EH (cell line): ENCODE measurements at places on chromosomes 3 and 15.

DNA sequence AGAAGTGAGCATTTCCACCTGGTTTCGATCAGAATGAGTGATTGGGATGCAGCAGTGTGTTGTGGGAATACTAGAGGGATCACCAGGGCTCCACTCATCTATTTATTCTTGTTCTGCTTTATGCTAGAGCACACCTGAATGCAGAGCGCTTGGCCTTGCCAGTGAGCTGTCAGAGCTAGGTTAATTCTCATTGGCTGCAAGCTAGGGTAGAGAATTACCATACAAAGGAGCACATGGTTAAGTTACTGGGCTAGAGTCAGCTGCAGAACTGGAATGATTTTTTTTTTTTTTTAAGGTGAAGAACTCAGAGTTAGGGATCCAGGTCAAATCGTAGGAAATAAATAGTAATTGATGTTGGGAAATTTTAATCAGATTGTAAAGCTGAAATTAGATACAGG is 8.8 kb downstream of the EIF2AK4 start:
- DNase-seq, result no peak

GRCh38 chr3:133588784-133589465 is 15.4 kb downstream of the CDV3 start:
- DNase-seq, result no peak

DNA sequence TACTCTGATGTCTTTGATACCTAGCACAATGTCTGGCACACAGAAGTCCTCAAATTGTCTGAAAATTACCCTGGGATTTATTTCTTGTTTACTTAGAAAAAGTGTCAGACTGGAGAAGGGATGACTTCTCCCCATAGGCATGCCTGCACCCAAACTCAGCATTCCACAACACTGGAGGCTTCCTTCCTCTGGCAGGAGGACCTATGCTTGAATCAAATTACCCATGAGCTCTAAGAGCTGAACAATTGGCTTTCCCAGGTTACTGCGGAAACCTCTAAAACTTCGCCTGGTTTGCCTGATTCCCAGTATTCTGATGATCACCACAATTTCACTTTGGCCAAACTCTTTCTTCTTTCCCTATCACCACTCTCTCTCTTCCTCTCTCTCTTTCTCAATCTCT is 217.4 kb downstream of the DIPK2A start:
- peak; percentile 16 for DNase-seq

DNA sequence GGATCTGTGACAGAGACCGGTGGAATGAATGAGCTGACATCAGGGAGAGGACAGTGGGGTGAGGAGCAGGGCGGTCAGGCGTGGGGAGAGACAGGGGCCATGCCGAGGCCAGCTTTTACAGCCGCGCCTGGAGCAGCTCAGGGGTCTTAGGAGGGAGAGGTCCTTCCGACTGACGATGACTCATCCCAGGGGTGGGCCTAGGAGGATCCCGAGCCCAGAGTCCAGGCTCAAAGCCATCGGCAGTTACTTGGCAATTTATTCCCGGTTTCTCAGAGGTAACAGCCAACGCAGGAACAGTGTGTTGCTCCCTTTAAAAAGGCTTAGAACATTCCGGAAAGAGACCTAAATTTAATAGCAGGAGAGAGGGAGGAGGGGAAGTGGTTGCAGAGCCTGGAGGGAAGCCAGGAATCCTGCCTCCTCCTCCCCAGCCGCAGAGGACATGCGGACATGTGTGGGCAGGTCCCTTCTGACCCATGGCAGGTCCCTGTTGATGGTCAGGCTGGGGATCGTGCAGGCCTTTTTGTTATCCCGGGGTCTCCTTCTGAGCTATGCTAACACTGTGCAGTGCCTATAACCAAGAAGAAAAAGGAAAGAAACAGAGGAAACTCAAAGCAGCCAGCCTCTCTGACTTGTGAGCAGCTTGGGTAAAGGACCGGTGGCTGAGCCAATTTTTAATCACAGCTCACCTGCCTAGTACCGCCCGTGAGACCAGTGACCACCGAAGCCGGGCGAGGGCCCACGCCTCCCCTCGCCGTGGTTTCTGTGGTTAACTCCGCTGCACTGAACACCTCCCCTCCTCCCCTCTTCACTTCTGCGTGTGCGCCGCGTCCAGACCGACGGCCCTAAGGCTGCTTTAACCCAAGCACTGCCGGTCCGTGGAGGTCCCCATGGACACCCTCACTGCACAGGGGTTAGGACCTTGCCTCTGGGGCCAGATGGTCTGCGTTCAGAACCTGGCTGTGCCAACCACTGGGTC is 392.4 kb upstream of the PROK2 start:
- DNase-seq, result peak; percentile 70

DNA sequence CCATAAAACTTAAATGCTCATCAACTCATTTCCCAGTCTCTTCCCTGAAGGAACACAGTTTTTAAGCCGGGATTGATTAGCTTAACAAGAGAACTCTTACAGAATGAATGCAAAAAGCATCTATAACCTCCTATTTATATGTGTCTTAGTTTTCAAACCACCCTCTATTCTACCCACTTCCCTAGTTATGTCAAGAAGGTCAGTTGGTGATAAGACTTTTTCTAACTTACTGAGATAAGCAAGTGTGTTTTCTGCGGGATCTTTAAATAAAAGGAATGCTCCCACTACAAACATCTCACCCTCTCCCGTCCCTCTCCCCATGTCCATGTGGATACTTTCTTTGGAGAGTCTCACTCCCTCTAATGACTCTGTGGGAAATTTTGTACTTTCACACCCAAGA is 218.5 kb downstream of the SV2B start:
- DNase-seq, result no peak
